ENCODE measurements at places on chromosomes 13 and 19.

DNA sequence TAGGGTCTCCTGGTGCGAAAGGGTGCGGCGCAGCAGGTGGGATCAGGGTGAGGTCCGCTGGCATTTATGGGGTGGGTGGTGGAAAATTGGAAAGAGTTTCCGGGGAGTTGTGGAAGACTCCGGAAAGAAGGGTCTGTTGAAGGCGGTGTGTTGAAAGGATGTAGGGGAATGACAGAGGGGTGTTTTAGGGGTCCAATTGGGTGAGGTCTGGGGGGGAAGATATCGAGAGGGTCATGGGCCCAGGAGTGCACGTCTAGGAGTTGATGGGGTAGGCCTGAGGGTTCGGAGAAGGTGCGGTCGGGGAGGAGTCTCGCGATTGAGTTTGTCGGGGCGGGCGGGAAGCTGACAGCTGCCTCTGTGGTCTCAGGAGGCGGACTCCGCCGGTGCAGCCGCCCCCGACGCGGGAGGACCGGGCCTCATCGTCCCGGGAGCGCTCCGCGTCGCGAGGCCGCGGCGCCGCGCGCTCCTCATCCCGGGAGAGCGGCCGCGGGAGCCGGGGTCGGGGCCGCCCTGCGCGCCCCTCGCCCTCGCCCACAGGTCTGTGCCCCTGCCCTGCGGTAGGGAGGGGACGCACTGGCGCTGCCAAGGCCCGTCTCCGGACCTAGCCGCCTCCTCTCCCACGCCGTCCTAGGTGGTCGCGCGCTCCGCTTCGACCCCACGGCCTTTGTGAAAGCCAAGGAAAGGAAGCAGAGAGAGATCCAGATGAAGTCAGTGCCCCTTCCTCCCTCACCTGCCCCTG lies 7.0 kb downstream of the PGLYRP1 start:
- DNase-seq, result no peak

GRCh38 chr19:31448221-31448657 lies 99.0 kb upstream of the TSHZ3 start:
- peak; percentile 76 for DNase-seq

DNA sequence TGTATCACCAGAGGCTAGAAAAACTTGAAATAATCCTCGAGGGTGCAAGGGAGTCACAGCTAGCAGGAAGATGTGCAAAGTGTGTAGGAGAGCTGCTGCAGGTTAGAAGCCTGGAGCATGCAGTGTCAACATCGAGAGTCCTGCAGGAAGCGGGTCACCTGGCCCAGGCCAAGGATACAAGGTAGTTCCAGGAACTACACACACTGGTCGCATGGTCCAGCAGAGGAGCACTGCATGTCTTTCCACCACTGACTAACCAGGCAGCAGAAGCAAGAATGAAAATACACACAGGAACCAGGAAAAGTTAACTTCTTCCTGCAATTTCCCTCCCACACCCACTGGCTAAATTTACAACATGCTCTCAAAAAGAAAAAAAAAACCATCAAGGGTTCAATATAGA lies 36.0 kb upstream of the MIR17HG start:
- no peak for DNase-seq

DNA sequence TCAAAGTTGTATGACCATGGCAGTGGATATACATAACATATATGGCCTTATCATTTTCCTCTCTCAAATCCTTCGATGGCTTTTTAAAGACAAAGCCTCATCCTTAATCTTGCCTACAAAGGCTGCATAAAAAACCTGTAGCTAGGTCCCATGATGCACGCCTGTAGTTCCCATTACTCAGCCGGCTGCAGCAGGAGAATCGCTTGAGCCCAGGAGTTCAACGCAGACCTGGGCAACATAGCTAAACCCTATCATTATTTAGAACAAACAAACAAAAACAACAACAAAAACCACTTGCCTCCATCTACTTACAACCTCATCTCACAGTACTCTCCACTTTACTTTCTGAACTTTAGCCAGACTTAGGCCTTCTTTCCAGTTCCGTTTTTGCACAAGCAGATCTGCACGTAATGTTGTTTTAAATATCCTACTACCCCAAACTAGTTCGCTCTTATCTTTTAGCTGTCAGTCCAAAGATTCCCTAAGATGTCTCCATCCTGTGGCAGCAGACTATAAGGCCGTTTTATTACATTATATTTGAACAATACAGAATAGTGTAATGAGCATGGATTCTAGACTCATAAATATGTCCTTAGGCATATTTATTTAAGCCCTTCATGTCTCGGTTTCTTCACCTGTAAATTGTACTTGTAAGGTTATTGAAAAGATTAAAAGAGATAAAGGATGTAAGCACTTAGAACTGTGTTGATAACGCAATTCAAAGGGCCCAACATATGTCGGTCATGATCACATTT lies 969 bp upstream of the POMP start:
- no peak for DNase-seq
